ENCODE measurements at places on chromosomes 16 and 17.

DNA sequence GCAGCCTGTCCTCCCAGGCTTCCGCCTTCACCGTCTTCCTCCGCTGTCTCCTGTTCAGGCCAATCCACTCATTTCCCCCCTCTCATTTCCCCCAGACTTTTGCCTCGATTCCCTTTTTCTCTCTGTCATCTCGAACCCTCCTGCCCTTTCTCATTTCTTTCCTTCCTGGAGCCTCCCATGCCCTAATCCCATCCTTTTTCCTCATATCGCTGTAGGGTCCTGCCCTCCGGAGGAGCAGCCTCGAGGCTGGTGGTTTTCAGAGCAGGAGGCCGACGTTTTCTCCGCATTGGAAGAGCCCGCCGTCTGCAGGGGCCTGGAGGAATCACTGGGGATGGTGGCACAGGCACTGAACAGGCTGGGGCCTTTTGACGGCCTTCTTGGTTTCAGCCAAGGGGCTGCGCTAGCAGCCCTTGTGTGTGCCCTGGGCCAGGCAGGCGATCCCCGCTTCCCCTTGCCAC lies 597 bp downstream of the OVCA2 start:
- DNase-seq, result peak; percentile 45

- DNase-seq, result peak; percentile 64
These were observed 1.3 kb upstream of the ALKBH5 start for GRCh38 chr17:18182110-18182977.

GRCh38 chr17:2904135-2904534 lies 107.9 kb downstream of the RAP1GAP2 start:
- no peak for DNase-seq

DNA sequence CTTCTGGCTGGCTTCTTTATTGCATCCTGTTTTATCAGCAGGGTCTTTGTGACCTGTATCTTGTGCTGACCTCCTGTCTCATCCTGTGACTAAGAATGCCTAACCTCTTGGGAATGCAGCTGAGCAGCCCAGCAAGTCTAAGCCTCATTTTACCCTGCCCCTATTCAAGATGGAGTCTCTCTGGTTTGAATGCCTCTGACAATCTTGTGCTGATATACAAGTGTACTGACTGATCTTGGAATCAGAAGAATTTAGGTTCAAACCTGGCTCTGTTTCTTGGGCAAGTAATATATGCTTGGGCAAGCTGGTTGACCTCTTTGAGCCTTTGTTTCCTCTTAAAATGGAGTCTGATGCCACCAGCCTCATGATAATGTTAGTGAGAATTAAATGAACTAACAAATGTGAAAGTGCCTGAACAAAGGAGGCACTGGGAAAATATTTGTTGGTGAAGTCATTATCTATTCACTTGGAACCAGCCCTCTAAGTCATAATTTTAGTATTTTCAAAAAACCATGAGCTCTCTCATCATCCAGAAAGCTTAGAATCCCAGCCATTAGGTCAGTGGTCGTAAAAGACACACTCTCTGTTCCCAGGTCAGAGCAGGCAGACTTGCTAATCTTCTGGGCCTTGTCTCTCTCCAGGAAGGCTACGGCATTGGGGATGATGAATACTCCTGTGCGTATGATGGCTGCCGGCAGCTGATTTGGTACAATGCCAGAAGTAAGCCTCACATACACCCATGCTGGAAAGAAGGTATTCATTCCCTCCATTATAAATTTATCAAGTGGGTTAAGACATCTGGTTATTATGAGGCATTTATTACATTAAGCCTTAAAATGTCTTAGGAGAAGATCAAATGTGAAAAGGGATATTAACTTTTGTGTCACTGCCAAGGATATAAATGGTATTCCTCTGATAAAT lies 18.1 kb upstream of the ARL2BP start:
- no peak for DNase-seq

DNA sequence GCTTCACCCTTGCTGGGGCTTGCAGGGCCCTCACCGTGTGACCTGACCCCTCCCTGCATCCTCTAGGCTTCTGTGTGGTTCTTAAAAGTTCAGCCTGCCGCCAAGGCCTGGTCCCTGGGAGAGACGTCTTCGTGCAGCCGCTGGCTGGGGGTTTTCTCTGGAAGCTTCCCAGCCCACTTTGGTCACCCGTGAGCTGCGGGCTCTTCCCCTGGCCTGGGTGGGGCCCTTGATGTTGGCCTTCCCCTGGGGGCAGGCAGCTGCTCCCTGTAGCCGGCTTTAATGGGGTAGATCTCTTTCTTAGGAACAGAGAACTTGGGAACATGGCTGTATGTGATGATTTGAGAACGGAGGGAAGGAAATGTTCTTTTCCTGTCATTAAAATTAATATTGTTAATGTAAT lies 32.7 kb downstream of the ZNF750 start:
- no peak for DNase-seq

- no peak for DNase-seq
These were observed 47.8 kb downstream of the BMERB1 start for GRCh38 chr16:15482068-15482747.

DNA sequence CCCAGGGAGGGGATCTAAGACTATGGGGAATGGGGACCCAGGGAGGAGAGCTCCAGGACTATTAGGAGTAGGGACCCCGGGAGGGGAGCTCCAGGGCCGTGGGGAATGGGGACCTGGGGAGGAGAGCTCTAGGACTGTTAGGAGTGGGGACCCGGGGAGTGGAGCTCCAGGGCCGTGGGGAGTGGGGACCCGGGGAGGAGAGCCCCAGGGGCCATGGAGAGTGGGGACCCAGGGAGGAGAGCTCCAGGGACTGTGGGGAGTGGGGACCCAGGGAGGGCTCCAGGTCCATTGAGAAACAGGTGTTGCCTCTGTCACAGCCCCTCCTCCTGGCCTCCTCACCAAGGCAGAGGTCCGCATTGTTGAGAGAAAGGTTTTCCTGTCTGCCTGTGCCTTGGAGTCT lies 16.0 kb downstream of the MPRIP start:
- no peak for DNase-seq

GRCh38 chr17:67488161-67488560 lies 111.1 kb downstream of the PITPNC1 start:
- DNase-seq, result no peak

- DNase-seq, result no peak
These were observed 10.1 kb downstream of the KRT33A start for GRCh38 chr17:41340494-41340893.

GRCh38 chr16:80202831-80203413 lies 337.9 kb upstream of the DYNLRB2 start:
- no peak for DNase-seq

DNA sequence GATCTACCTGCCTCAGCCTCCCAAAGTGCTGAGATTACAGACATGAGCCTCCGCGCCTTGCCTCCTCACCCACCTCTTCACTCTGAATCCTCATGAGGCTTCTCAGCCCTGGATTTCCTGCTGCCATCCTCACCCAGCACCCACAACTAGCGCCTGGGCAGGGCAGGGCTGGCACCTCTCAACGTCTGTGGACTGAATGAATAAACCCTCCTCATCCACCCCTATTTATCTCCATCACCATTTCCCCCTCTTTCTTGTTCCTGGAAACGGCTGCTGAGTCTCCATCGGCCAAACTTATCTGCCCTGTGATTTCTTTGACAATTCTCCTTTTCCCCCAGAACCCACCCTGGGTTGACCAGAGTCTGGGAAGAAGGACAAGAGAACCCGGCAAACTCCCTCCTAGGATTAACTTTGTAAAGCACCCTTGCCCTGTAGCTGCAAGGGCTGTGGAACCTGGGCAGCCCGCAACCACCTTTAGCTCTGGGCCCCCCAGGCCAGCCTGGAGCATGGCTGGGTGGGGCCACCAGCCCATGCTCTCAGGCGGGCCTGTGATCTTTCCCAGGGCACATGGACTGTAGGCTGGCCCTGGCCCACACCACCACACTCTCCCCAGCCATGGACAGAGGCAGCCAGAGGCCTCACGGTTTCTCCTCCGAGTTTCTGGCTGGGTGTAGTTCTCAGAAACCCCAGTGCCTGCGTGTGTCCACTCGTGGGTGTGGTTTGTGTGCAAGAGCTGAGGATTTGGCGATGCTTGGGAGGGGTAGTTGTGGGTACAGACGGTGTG lies 2.4 kb downstream of the SPN start:
- peak; percentile 63 for DNase-seq

DNA sequence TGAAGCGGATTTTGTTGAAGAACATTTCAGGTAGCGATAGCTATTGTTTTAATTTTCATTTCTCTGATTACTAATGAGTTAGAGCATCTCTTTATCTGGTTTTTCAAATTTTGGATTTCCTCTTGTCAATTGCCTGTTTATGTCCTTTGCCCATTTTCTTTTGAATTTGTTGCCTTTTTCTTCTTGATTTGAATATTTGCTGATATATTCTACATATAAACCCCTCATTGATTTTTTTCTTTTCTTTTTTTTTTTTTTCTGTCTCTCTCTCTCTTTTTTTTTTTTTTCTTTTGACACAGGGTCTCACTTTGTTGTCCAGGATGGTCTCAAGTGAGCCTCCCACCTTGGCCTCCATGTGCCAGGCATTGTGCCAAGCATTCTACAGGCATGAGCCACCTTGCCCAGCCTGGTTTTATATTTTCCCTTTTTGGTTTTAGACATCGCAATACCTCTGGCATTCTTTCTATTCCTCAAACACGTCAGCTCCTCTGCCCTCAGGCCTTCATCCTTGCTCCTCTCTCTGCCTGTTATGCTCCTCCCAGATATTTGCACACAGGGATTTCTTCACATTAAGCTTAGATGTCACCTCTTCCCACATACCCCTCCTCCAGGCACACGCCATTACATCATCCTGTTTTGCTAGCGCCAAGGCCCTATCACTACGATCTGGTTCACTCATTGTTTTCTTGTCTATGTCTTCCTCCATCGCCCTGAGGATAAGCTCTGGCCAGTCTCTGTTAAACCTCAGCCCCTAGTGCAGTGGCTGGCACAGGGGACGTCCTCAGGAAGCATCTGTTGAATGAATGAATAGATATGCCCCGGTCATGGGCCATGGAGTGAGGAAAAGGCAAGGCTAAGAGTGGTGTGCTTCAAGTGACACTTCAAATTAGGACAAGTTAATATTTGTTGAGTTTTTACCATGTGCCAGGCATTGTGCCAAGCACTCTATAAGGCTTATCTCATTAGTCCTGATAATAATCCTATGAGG lies 8.6 kb downstream of the SARM1 start:
- no peak for DNase-seq

Measured in hematopoietic multipotent progenitor cell treated with erythropoietin and hydrocortisone succinate and interleukin-3 and kit ligand, for 8 days (in vitro differentiated cells).